ENCODE measurements at places on chromosomes 5 and 9.

DNA sequence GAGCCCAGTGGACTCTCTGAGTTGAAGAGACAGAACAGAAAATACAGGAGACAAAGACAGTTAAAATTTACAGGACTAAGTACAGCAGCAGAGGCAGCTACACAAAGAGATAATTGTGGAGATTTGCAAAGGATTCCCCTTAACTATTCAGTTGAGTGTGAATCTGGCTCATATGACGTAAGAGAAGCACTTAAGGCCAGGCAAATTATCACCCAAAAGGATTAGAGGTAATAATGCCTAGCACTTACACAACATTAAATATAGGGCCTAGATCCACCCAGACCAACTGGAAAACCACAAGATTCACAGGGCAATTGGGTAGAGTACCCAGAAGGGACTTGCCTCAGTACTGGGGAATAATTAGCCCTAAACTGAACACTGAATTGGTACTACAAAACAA lies 41.3 kb downstream of the ADAMTS6 start:
- DNase-seq, result no peak

GRCh38 chr5:51386916-51387883 lies 4.0 kb downstream of the ISL1 start:
- no peak for DNase-seq

- DNase-seq, result no peak
These were observed 517.2 kb downstream of the CAAP1 start for GRCh38 chr9:26375448-26375847.

DNA sequence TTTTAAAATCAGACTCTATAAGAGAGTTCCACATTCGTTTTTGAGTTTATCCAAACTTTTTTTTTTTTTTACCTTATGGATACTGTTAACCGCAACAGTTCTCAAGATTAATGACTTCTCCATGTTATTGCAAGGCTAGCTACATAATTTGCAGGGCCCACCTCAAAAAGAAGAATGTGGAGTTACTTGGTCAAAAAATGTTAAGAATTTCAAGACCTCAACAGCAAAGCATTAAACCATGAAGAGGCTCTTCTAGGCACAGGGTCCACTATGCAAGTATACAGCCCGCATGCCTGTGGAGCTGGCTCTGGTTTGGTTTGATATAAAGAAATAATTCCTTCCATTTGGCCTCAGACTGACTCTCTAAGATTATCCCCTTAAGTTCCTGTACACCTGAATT lies 133.3 kb upstream of the TLX3 start:
- DNase-seq, result no peak

GRCh38 chr5:35416217-35416988 lies 186.1 kb upstream of the PRLR start:
- DNase-seq, result no peak

- no peak for DNase-seq
These were observed 84.0 kb upstream of the MIER3 start for GRCh38 chr5:57035955-57036354.

GRCh38 chr5:112512901-112513300 lies 93.8 kb upstream of the EPB41L4A start:
- no peak for DNase-seq

GRCh38 chr5:126139773-126140172 lies 283.4 kb upstream of the GRAMD2B start:
- DNase-seq, result no peak

DNA sequence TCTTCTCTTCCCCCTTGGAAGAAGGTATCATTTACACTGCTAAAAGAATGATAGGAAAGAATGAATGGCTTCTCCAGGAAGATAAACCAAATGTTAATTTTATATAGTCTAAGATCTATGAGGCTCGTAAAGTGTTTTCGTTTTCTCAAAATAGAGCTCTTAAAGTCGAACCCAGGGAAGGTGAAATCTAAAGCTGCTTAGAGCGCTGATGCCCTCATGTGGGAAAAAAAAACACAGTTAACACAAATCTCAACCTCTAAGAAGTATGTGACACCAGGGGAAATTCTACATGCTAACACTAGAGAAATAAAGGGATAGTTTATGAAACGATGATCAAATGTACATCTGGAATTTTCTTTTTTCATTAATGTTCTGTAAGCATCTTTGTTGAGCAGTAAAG lies 257.9 kb downstream of the RASEF start:
- no peak for DNase-seq

GRCh38 chr5:151154931-151155774 lies 2.4 kb downstream of the ANXA6 start:
- peak; percentile 67 for DNase-seq

DNA sequence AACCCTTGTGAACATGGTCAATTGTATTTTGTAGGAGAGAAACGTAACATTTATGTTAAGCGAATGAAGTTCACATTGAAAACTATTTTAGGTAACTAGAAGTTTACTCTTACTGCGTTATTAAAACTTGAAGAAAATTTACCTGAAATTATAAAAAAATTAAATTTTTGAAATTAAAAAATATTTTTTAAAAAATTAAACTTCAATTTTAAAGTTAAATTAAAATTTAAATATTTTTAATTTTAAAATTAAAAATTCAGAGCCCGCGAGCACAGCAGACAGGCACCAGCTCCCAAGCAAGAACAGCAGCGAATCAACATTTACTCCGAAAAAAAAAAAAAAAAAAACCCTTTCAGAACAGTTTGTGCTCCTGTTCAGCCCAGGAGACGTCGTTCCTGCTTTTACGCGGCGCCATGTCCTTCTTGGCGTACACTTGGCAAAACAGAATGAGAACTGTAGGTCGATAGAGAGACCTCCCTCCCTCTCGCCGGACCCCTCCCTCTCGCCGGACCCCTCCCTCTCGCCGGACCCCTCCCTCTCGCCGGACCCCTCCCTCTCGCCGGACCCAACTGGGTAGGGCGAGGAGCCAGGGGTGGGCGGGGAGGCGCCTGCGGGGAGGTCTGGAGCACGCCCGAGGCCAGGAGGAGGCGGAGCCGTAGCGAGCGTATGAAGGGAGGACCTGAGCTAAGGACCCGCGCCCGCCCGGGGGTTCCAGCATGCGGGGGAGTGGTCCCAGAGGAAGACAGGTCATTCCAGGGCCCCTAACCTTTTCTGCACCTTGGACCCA lies 235.8 kb downstream of the ROR2 start:
- DNase-seq, result peak; percentile 24

DNA sequence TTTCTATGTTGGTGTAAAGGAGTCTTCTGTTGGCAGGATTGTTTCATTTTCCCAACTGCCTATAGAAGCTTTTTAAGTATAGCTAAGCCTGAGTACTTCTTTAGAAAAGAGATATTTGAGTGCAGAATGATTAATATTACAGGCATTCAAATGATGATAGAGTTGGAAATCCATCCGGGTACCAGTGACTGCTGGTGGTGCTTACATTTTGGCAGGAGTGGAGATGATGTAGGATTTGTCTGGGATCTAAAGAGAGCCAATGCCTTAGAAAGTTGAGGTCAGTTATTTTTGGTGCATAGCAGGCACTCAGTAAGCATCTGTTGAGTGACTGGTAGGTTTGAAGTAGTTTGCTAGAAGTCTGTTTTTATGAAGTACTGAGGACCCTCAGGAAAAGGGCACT lies 433.5 kb downstream of the DMAC1 start:
- no peak for DNase-seq

DNA sequence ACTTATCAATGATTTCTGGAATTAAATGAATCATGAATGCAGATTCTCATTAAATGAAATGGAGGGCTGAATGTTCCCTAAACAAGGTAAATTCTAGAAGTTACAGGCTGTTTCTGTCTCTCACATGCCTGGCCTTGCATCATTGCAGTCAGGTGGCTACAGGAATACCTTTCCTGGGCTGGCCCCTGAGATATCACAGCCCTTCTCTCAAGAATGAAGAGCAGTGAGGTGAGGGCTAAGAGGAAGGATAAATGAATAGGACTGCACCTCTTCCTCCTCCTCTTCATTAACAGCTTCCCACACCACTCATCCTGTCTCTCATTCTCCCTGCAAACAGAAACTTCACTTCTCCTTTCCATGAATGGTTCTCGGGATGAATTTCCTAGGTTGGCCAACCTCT lies 22.5 kb downstream of the ARHGEF28 start:
- no peak for DNase-seq

DNA sequence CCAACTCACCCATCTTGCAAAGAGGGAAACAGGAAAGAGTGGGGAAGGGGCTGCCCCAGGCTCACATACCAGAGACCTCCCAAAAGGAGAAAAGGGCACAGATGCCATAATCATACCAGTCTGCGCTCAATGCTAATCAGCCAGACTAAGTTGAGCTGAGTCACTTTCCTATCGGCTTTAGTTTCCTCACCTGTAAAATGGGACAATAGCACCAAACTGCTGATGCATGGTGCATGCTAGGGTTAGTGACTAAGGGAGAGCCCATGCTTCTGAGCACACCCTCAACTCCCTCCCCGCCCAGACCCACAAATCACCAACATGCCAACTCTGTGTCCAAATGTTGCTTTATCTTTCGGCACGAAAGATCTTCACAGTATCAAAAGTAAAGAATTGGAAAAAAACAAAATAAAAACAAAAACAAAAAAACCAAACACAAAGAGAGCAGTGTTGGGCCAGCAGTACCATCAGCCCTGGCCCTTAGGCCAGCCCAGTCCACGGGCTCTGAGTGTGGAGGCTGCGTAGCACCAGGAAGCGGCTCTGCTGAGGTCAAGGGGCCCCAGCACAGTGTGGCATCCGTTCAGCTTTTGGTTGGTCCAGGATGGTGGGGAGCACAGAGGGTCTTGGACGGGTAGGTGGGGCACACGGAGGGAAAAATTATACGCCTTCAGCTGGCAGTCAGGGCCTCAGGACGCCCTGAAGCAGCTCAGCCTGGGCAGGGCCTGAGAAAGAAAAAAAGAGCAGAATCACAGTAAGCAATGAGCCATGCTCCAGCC lies 2.9 kb upstream of the DDX41 start:
- DNase-seq, result no peak

DNA sequence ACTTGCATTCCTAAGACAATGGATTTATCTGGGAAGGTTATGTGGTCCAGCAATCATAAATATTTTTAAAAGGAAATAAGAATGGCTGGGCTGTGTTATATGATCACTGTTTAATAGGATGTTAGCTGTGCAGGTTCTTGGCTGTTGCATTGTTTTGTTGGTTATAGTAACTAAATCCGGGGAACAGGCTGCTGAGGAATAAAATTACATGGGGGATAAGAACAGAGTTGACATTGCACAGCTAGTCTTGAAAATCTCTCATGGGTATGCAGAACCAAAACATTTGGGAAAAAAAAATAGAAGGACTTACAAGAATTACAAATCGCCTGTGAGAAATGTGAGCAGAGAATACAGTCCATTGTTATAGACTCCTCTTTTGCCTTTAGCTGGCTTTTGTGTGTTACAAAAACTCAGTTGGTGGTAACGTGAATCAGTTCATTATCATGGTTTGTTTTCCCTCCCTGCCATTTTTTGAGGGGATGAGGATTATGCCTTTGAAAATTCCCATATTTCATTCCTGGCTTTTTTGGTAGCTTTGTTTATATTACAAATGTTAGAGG lies 375.3 kb upstream of the DAB2 start:
- DNase-seq, result no peak

DNA sequence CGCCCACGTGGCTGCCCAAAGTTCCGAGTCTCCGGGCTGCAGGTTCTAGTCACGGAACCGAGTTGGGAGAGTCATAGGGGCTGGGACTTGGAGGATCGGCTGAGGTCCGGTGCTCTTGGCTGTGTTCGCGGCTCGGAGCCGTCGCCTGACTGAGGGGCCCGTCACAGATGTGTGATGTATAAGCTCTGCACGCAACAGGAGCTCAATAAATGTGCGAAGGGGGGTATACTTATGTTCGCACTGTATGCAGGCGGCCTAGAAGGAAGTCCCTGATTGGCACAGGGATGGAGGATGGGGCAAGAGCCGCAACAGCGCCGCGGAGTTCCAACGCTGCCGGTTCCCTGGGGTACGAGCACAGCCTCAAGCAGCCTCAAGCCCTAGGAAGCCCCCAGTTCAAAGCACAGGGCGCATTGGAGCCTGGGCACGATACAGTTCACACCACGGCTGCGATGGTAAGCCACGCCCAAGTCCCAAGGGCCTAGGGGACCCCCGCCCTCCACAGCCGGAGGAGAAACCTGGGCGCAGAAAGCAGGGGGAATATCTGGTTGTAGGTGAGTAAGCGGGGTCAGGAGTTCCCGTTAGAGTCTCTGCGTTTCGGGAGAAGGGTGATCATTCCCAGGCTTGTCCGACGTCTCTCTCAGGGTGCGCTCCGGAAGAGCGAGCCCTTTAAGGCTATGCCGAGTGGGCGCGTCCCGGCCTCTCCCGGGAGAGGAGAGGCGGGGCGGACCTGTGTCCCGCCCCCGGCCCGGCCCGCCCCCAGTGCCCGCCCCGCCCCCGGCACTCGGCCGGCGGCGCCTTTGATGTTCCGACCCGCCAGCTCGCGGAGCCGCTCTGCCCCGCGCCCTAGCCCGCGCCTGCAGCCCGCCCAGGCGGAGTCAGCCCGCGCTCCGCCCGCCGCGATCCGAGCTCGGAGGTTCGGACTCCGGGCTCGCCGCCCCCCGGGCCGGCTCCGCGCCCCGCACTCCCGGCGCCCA lies at the start of gene TCF7:
TSS of gene TCF7 (plus strand) at position 780 of the 974 bp plus-strand sequence. CDS start 226 bp downstream, outside the sequence.
- peak; percentile 80 for DNase-seq

- DNase-seq, result no peak
These were observed 284.7 kb downstream of the NR2F1-AS1 start for GRCh38 chr5:93296338-93296737.

DNA sequence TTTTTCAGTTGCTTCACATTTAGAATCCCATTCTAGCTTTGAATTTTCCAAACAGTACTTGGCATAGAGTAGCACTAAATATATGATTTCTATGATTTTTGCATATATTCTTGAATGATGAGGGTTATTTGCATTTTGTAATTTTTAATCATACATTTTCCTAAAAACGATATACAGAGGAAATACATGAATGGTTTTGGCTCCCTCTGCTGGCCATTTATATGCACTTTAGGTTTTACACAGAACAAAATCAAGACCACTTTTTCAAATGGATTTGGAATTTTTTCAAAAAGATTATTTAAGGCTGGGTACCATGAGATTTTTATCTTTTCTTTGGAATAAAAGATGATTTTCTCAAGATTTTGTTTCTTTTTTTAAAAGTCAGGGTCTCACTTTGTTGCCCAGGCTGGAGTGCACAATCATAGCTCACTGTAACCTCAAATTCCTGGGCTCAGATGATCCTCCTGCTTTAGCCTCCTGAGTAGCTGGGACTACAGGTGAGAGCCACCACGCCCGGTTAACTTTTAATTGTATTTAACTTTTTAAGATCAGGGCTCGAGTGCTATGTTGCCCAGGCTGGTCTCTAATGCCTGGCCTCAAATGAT lies 16.7 kb upstream of the COMMD10 start:
- peak; percentile 58 for DNase-seq

- no peak for DNase-seq
These were observed 55.8 kb upstream of the ZFAND5 start for GRCh38 chr9:72420783-72421182.

- no peak for DNase-seq
These were observed 9.1 kb upstream of the SLC28A3 start for GRCh38 chr9:84349671-84350070.

DNA sequence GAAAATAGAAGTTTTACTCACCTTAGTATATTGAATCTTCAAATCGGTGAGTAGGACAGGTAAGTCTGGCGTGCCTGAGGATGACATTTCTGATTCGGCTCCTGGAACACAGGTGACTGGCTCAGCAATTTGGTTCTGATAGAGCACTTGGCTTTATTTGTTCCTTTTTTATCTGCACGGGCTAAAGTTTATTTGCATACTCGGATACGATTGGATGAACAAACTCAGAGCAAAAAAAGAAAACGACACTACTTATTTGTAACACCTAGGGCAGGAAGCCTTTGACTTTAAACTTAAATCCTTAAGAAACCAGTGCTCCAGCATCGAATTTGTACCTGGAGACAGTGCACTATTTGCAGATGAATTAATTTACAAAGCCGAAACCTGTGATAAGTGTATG lies at the start of gene ALDH1A1:
TSS of gene ALDH1A1 (minus strand) at position 140 of the 400 bp plus-strand sequence. CDS start at position 87, 53 bp downstream.
- DNase-seq, result no peak

All from CD4-positive, alpha-beta T cell treated with Interleukin-4 for 1 hour (primary cell).